Gastroesophageal sphincter (tissue), 4 donors: ENCODE measurements at places on chromosomes 12 and 14. TPM values are rescaled to one million over a fixed set of nuclear protein-coding genes. Genes with fewer than 3 reads are reported as not detected.

- no peak for ATAC-seq
- H3K4me3 ChIP-seq, result no peak overlapping the region
- H3K27me3 ChIP-seq, result no peaks in the 10 kb centered on the region
- H3K4me1 ChIP-seq, result no peaks in the 10 kb centered on the region
Observed at GRCh38 chr12:10160617-10161385, 11.1 kb downstream of the OLR1 start.

GRCh38 chr12:113151655-113152054 is 2.1 kb downstream of the CFAP73 start:
- ATAC-seq, result no peak
- H3K4me3 ChIP-seq, result no peak overlapping the region
- H3K27ac ChIP-seq, result no peak overlapping the region

GRCh38 chr14:63717702-63718101 is 10.2 kb downstream of the SGPP1 start:
- no peak overlapping the region for H3K27ac ChIP-seq
- ATAC-seq, result no peak
- H3K4me1 ChIP-seq, result no peaks in the 10 kb centered on the region
- H3K27me3 ChIP-seq, result no peaks in the 10 kb centered on the region

DNA sequence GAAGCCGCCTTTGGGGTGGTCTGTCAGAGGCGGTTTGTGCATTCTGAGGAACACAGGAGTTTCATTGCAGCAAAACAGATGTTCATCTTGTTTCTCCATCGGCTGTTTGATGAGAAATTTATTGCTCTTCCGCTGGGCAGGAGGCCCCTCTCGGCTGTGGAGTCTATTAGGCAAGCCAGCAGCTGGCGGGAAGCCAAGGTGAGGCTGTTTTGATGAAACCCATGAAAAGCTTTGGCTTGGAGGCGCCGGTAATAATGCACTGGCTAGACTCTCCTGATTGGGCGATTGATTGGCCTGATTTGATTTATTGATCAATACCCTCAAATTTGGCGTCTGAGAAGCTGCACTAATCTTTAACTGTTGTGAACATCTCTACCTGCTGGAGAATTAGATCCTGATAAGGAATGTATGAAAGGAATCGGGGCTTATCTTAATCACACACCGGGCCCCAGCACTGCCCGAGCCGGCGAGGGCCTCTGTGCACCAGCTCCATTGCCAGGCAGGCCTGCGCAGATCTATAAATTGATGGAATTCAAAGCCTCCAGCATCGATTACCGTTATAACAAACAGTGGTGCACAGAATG is 187.7 kb downstream of the PHETA1 start:
- peaks cover 73% of the 10 kb centered on the region for H3K27me3 ChIP-seq
- H3K36me3 ChIP-seq, result no peaks in the 10 kb centered on the region
- no peak for ATAC-seq
- no peaks in the 10 kb centered on the region for H3K4me1 ChIP-seq
- no peak overlapping the region for H3K27ac ChIP-seq

GRCh38 chr14:102819747-102820330 is 42.6 kb downstream of the TRAF3 start:
- no peak overlapping the region for H3K27ac ChIP-seq
- H3K36me3 ChIP-seq, result no peaks in the 10 kb centered on the region
- H3K4me1 ChIP-seq, result peaks cover 33% of the 10 kb centered on the region

DNA sequence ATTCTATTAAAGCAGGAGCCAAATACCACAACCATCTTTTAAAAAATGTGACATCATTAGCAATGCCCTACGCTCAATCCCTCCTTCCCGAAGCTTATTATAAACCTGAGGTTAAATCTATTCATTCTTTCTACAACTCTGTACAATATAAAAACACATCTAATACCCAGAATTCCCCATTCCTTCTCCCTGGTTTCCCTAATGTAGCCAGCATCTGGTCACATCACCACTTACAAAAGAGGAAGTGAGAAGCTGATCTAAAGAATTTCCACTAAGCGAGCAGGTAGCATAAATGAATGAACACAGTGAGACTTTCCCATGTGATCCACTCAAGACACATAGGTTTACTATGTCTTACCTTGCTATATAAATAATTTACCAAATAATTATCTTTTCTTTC is 90.4 kb downstream of the LRP6 start:
- no peak for ATAC-seq
- no peaks in the 10 kb centered on the region for H3K36me3 ChIP-seq
- H3K27ac ChIP-seq, result no peak overlapping the region
- no peaks in the 10 kb centered on the region for H3K4me1 ChIP-seq

- no peaks in the 10 kb centered on the region for H3K27me3 ChIP-seq
- peaks cover 16% of the 10 kb centered on the region for H3K36me3 ChIP-seq
- ATAC-seq, result no peak
- H3K27ac ChIP-seq, result no peak overlapping the region
- H3K4me1 ChIP-seq, result no peaks in the 10 kb centered on the region
- no peak overlapping the region for H3K4me3 ChIP-seq
Observed at GRCh38 chr12:39365364-39366001, 77.4 kb downstream of the KIF21A start.

DNA sequence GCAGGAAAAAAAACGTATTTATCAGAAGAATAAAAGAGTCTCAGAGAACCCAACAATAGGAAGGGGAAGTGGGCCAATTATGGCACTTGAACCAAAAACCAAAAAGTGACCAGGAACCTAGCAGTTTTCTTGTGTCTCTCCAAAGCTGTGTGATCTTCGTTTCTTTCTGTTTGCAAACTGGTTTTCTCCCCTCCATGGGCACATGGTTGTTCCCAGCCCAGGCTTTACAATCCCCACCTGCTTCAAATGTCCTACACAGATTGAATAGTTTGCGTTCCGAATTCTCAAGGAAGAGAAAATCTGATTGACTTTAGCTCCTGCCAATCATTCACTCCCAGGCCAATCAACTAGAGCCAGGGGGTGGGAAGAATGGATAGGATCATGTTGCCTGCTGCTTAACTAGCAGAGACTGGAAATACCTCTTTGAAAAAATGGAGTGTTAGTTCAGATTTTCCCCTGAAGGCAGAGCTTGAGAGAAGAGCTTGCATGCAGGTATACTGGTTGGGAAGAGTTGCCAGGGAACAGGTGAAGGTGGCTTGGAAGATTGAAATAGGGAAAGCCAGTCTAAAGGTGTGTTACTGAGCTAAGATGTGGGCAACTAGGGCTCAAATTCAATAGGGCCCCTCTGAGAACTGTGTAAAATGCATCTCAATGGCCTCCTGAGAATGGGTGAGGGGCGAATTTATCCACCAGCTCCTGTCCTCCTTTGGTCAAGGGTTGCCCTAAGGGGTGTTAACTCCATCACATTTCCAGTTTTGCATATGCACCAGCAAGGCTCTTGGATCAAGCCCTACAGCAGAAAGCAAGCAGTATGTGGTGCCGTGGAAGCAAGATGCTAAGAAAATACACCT is 106.4 kb upstream of the SRRM4 start:
- H3K27me3 ChIP-seq, result peaks cover 11% of the 10 kb centered on the region
- H3K27ac ChIP-seq, result no peak overlapping the region
- H3K4me3 ChIP-seq, result no peak overlapping the region
- H3K36me3 ChIP-seq, result no peaks in the 10 kb centered on the region

- H3K4me1 ChIP-seq, result no peaks in the 10 kb centered on the region
- H3K27me3 ChIP-seq, result no peaks in the 10 kb centered on the region
- no peak overlapping the region for H3K27ac ChIP-seq
- no peak for ATAC-seq
- H3K4me3 ChIP-seq, result no peak overlapping the region
Observed at GRCh38 chr12:121750507-121750955, 38.0 kb downstream of the TMEM120B start.

GRCh38 chr14:99852578-99852977 is 59.4 kb downstream of the EML1 start:
- no peaks in the 10 kb centered on the region for H3K4me1 ChIP-seq
- H3K27me3 ChIP-seq, result no peaks in the 10 kb centered on the region
- peak overlapping the region; percentile 7 for H3K27ac ChIP-seq

DNA sequence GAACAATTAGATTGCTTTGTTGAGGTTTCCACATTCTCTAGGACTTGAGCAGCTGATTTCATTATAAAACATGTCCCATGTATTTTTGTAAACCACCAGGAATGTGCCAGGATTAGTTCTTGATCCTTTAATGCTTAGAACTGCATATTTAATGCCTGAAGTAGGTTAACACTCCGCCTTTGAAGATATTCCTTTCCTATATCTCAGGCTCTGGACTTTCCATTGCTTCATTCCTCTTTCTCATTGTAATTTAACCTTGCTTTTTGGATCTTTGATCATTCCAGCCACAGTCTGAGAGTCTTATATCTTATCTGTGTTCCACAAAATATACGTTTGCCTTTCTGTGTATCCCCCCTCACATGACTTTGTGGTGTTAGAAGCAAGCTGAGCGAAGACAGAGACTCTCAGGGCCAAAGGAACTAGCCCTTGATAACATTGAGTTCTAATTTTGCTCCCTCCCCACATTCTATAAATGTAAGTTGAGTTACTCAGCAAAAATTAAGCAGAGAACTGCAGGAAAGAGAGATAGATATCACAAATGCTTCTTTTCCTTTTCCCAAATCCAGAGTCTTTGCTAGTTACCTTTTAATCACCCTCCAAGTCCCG is 2.4 kb upstream of the CLEC1B start:
- H3K4me3 ChIP-seq, result no peak overlapping the region
- H3K36me3 ChIP-seq, result no peaks in the 10 kb centered on the region
- H3K4me1 ChIP-seq, result no peaks in the 10 kb centered on the region

DNA sequence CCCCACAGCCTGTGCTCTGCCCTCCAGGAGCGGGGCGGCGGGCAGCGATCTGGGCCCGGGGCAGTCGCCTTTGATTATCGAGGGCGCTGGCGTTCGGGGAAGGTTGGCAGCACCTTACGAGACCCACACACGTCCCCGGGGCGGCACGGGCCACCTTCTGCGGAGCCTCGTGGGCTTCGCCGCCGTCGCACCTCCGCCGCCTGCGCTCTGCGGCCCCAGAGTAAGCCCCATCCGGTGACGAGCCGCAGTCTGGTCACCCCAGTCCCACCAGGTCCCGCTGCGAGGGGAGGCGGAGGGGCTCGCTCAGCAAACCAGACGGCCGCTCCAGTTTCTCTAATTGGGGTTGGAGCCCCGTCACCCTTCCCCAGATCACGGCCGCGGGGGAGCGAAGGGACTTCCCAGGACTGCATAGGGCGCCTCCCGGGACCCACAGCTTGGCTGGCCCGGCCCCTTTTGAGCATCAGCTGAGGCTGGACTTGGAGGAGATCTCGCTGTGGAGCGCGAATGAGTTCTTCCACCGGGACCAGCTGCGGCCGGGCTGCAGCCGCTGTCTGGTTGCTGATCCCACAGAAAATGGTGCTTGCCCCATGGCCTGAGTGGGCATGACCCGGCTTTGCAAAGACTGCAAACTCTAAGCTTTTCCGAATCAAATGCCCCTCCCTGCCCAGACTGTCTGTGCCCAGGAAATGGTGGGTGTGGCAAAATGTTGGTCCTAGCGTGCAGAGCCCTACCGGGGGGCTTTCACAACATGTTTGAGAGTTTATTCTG is 560 bp downstream of the LGALS3 start:
- no peaks in the 10 kb centered on the region for H3K36me3 ChIP-seq
- H3K4me3 ChIP-seq, result peak overlapping the region; percentile 88
- peaks cover 14% of the 10 kb centered on the region for H3K4me1 ChIP-seq
- no peaks in the 10 kb centered on the region for H3K27me3 ChIP-seq
- peak overlapping the region; percentile 98 for H3K27ac ChIP-seq

GRCh38 chr14:100612986-100613385 is 25.8 kb upstream of the BEGAIN start:
- no peaks in the 10 kb centered on the region for H3K4me1 ChIP-seq
- no peak overlapping the region for H3K27ac ChIP-seq
- H3K27me3 ChIP-seq, result peaks cover 15% of the 10 kb centered on the region
- H3K36me3 ChIP-seq, result no peaks in the 10 kb centered on the region
- no peak overlapping the region for H3K4me3 ChIP-seq
- ATAC-seq, result no peak

GRCh38 chr12:132144810-132145168 is 532 bp downstream of the NOC4L start:
- H3K4me3 ChIP-seq, result peak overlapping the region; percentile 73
- peak overlapping the region; percentile 94 for H3K27ac ChIP-seq
- H3K27me3 ChIP-seq, result no peaks in the 10 kb centered on the region

- no peaks in the 10 kb centered on the region for H3K27me3 ChIP-seq
- H3K27ac ChIP-seq, result no peak overlapping the region
- H3K4me3 ChIP-seq, result no peak overlapping the region
Observed at GRCh38 chr12:64232196-64232595, 10.1 kb upstream of the KICS2 start.

DNA sequence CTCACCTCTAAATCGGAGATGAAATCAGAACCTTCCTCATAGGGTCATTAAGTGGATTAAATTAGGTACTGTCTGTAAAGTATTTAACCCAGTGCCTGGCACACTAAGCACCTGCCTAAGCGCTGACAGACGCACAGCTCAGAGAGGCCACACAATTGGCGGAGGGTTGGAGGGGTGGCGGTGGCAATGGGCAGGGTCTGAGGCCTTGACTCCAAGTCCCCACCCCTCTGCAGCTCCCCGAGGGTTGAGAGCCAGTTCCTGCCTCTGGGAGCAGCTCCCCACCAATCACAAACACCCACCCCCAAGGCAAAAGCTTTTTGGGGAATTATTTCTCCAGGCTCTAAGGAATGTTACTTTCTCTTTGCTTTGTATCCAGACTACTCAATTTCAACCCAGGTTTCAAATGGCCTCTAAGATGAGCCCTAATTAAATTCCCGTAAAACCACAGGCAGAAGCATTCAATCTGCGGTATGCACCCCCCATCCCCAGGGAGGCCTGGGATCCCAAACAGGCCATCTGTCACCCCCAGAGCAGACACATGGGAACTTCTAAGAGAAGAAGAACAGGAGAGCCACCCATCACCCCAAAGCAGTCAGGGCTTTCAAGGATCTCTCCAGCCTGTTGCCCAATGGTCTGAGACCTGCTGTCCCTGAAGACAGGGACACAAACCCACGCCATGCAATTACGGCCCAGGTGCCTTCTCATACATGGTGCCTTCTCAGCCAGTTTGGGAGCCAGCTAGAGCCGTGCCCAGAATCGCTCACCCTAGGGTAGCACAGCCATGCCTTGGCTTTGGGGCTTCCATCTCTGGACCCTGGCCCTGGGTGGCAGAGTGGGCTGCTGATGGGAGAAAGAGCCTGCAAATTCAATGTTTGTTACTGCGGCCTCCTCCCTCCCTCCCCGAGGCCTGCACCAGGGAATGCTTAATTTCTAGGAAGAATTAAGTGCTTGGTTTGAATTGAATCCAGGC is 66.1 kb downstream of the CHGA start:
- peak overlapping the region; percentile 18 for H3K27ac ChIP-seq
- ATAC-seq, result no peak
- H3K4me1 ChIP-seq, result peaks cover 42% of the 10 kb centered on the region
- no peak overlapping the region for H3K4me3 ChIP-seq
- no peaks in the 10 kb centered on the region for H3K27me3 ChIP-seq

Gene HIP1R
- total RNA-seq, result 10.2 TPM

Gene DTX1
- 9.5 TPM for total RNA-seq

Gene LMNTD1
- total RNA-seq, result not detected

Gene PZP
- 0.62 TPM for total RNA-seq

Gene KLHDC1
- 7.8 TPM for total RNA-seq

Gene TAS2R10
- total RNA-seq, result not detected

Gene RNF212B
- not detected for total RNA-seq

Gene DIO2
- total RNA-seq, result 18.9 TPM
